KBM-7 (cell line): ENCODE measurements at places on chromosomes 12 and 14.
A peak's percentile ranks its signal among the peaks of the same experiment; 100 is the strongest.

DNA sequence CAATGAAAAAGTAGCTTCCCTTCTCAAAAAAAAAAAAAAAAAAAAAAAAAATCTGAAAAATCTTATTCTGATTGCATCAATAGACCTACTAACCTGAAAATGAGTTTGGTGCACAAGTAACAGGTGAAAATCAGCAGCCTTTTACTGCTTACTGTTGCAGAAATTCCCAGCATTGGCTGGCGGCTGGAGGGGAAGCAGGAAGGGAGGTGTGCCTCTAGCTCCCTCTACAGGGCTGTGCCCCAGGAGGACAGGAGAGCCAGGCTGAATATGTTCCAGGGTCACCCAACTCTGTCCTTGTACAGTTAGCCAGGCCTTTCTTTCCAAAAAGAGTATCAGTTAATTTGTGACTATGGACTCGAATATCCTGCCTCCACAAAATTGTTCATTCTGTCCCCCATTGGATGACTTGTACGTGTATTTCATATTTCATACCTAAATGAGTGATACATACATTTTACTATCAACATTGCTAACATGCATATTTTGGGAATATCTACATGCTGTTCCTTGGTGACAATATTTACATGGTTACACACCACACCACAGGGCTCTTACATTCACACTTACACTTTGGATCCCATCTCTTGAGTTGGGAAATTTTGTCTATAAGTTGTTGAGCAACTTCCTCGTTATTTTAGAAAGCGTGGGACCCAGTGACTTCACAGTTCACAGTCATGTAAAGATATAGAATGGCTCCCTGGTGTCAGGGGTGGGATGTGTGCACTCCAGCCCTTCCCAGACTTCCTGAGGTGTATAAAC is 124.8 kb downstream of the SAMD4A start:
- DNase-seq, result peak; percentile 82

- DNase-seq, result no peak
Observed at GRCh38 chr14:95948558-95948981, 71.9 kb downstream of the TUNAR start.

GRCh38 chr14:96085369-96085768 is 46.2 kb downstream of the C14orf132 start:
- no peak for DNase-seq

DNA sequence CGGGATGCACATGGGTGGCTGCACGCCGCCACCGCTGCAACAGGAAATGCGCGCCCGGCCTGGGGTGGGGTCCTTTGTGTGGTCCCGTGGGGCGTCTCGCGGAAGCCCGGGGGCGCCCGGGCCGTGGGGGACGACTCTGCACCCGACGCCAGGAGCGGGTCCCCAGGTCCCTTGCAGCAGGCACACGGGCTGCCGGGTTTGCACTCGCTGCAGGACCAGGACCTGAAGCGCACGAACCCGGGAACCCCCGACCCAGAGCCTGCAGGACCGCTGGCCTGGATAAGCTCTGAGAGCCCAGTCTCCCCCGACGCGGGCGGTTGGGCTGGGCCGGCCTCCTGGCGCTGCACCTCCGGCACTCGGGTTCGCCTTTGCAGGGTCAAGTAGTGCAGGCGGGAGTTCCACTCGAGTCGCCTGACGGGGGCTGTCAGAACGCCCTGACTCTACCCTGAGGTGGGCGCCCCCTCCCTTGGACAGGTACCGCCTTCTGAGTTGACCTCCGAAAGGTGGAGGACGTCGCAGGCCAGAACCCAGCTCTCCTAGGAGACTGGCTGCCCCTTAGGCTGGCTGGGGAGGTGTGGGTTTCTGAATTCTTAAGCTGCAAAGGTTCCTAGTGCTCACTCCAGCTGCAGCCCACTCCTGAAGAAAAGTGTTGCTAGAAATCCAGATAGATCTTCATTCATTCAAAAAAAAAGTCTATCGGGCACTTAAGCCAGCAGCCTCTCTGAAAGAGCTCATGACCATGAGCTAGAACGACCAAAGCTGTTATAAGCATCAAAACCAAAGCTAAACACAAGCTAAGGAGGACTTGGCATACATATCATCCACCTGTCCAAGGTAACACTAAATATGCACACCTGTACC is 68.0 kb downstream of the RNF34 start:
- no peak for DNase-seq

DNA sequence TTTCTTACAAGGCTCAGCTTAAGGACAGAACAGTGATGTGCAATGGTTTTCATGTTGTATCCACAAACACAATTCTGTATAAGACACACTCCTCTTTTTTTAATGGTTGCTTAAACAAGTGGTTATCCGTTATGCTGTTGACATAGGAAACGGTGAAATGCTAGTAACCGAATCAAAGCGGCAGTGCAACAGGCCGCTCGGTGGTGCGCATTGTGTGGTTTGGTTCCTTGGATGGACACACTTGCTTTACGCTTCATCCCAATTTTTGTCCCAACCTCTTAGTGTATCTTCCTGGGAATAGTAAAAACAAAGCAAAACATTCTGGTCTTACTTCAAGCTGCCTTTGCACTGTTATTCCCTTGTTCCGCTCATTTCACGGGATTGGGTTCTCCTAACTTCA is 650 bp upstream of the PTGER2 start:
- DNase-seq, result no peak

GRCh38 chr12:113252494-113252893 is 31.2 kb downstream of the TPCN1 start:
- DNase-seq, result no peak

DNA sequence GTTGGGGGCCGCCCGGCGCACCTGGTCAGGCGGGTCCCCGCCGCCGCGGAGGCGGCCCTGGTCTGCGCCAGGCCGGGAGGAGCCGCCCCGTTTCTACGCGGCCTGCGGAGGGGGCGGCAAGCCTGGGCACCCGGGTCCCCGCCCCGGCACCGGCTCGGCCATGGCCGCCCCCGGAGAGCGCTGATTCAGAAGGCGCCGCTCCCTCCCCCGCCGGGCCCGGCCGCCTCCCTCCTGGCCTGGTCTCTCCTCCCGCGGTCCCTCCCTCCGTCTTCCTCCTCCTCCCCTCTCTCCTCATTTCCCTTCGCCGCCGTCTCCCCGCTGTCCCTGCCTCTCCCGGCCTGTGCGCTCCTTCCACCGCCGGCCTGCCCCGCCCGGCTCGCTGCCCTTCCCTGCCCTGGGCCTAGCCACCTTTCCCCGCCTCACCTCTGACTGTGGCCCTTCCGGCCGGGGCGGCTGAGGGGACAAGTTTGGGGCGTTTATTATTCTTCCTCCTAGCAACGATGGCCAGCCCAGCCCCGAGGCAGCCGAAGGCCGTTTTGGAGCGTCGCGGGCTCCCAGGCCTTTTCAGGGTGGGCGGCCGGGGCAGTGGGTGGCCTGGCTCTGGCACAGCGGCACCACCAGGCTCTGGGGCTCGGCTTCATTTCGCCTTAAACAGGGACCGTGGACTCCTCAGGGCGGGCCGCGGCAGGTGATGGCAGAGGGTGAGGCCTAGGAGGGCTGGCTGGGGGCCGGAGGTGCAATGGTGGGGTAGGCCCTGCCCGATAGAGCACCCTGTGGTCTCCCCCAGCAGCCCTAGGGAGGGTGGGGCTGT is 768 bp downstream of the CEP170B start:
- DNase-seq, result peak; percentile 54

GRCh38 chr14:99672506-99673304 is 11.4 kb upstream of the CYP46A1 start:
- peak; percentile 66 for DNase-seq

- no peak for DNase-seq
Observed at GRCh38 chr12:126369487-126370463, 1304.5 kb downstream of the AACS start.

DNA sequence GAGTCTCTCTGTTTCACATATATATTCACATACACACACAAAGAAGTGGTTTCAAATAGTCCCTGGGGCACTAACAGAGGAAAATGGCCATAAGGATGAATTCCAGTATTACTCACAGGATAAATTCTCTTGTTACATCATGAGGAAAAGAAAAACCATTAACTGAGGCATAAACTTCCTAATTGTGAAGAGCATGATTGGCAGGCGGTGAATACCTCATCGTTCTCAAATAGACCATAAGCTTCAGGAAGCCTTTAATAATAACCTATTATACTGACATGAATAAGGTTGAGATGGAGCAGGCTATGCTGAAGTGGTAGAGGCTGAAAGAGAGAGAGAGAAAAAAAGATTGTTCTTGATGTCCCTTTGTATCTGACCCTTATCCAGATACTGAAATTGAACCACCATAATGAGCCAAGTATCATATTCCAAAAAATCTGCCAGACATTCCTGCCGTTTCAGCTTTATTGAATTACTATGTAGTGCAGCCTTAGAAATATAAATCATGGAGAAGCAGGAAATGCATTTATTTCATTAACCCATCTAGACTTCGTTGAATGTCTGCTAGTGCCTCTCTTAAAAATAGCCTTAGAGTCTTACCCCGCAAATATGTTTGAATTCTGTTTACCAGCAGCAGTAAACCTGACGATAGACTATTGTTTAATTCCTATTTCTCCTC is 86.8 kb downstream of the NUAK1 start:
- DNase-seq, result no peak

DNA sequence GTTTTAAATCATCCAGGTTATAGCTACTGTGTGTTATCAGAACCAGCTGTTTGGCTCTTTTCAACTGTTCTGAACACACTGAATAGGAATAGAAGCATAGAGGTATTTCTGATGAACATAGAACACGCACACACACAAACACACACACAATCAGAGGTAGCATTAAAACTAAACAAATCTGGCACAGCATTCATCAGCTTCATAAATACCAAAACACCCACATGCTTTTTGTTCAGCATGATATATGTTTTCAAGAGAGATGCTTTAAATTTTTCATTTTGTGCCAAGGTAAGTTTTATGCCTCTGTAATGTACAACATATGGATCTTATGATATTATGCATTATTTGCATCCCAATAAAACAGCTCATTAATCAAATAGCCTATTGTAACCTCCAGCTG is 208.6 kb downstream of the GALC start:
- DNase-seq, result no peak

DNA sequence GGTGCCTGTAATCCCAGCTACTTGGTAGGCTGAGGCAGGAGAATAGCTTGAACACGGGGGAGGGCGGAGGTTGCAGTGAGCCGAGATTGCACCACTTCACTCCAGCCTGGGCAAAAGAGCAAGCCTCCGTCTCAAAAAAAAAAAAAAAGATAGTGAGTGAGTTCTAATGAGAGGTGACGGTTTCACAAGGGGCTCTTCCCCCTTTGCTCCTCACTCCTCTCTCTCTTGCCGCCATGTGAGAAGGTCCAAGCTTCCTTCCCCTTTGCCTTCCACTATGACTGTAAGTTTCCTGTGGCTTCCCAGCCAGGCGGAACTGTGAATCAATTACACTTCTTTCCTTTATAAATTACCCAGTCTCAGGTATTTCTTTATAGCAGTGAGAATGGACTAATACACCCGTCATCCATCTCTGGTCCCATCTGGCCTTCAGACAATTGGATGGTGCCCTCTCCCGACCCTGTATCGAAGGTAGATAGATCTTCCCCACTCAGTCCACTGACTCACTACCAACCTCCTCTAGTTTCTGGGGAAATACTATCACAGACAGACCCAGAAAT is 27.0 kb upstream of the RCOR1 start:
- peak; percentile 85 for DNase-seq

- no peak for DNase-seq
Observed at GRCh38 chr14:94775091-94775870, 5.4 kb upstream of the GSC start.

- no peak for DNase-seq
Observed at GRCh38 chr12:132239392-132239791, 90.0 kb downstream of the GALNT9 start.

GRCh38 chr14:21133901-21134300 is 22.0 kb downstream of the OR5AU1 start:
- DNase-seq, result no peak

- no peak for DNase-seq
Observed at GRCh38 chr12:120962532-120963020, 15.8 kb upstream of the HNF1A start.

GRCh38 chr14:58862416-58863160 is 224.8 kb downstream of the DACT1 start:
- DNase-seq, result no peak

DNA sequence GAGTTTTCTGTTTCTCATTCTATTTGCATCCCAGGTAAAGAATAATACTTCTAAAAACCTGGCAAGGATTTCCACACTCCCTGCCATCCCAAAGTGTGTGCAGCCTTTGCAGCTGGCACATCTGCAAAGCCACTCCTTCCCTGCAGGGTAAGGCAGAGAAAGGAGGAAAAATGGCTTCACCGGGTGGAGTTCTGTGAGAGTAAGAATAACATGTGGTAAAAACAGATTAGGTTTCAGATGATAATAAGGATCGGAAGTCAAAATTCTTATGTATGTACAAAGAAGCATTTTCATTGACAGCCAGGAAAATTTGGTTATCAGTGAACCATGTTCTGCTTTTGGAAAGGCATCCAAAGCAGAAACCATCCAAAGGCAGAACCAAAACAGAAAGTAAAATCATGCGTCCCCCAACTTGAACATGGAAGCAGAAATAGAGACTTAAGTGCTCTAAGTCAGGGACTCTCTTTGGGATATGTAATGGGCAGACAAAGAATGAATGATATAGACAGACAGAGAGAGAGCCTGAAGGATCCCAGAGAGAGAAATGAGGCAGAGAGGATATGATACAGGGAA is 192.6 kb upstream of the CCDC196 start:
- DNase-seq, result no peak

DNA sequence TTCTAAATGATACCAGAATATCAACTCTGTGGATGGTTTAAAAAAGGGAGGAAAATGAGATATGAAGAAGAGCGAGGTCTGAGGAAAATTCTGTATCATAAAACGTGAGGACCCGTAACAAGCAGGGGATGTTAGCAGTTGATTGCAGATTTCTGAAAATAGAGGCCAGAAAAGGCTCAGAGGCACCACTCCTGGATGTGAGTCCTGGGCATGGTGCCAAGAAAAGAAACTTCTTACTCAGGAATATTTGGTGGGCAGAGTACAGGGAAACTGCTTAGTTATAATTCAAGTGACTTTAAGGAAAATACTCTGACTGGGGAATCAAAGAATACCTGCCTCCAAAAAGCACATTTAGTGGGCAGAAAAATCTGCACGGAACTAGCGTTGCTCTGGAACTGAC is 85.5 kb downstream of the PRICKLE1 start:
- DNase-seq, result no peak

DNA sequence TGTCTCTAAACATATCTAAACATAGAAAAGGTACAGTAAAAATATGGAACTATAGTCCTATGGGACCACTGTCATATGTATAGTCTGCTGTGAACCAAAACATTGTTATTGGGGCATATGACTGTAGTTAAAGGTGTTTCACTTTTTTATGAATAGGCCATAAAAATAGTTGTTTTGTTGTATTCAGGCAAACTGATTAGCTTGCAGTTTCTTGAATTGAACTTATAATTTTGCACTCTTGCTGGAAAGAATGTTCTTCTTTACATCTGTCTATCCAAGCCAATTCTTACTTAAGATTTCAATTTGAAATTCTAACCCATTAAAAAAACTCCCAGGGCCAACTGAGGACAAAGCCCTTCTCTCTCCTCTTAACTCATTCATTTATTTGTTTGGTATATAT is 234.1 kb downstream of the NOVA1 start:
- DNase-seq, result no peak
